ENCODE measurements at places on chromosomes 1 and 21.

GRCh38 chr21:45130324-45130774, 56.0 kb downstream of the ADARB1 start:
- no peak for DNase-seq

- DNase-seq: no peak
These were observed 234.7 kb downstream of the TTLL7 start for GRCh38 chr1:83764209-83764608.

DNA sequence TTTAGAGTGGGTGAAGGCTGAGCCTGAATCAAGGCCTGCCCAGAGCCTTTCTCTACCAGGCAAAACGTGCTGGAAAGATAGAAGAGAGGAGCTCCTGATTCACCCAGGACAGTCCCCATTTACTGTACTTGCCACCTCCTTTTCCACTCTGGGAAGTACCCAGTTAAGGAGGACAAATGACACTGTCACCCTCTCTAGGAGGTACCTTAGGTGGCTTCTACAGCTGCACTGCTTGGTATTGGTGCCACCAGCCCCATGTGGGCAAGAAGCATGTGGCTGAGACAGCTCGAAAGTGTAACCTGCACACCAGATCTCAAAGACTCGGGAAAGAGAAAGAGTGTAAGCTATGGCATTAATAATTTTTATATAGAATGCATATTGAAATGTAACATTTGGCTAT, 42.3 kb downstream of the RUNX1 start:
- DNase-seq: no peak

DNA sequence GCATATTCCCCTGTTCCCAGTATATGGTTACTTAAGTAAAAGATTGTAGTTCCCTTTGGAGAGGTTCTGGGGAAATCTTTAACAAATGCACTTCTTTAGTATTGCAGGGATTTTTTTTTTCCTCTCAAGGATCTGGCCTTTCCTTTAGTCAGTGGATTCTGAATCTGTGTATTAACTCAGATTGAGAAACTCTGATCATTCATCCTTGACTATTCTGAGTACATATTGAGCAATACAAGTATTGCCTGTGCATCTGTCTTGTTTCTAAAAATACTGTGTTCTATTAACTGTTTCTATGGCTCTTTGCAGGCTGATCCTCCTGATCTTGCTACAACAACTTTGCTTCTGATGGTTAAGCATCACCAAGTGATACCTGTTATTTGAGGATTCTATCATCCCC, 67.8 kb upstream of the FGGY start:
- no peak for DNase-seq

- no peak for DNase-seq
These were observed 81.6 kb upstream of the IRF2BP2 start for GRCh38 chr1:234691567-234691966.

GRCh38 chr1:5891736-5892135, 100.5 kb downstream of the NPHP4 start:
- no peak for DNase-seq

DNA sequence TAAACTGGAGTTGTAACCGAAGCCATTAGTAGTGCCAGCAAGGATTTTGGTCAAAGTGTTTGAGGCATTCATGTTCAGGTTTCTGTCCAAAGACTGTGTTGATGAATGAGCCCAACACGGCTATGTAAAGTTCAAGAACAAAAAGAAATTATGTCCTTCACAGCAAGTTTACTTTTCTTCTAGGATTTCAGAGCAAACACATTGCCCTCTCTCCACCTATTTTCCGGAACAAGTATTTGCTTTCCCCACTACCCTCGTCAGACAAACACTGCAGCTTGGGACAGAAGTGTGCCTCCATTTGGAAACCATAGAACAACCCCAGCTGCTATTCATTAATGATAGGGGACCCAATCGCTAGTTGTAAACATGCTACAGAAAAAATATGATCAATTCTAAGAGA, 151.4 kb upstream of the C1orf105 start:
- no peak for DNase-seq

- DNase-seq: no peak
These were observed 24.8 kb downstream of the RSPH1 start for GRCh38 chr21:42471206-42471605.

DNA sequence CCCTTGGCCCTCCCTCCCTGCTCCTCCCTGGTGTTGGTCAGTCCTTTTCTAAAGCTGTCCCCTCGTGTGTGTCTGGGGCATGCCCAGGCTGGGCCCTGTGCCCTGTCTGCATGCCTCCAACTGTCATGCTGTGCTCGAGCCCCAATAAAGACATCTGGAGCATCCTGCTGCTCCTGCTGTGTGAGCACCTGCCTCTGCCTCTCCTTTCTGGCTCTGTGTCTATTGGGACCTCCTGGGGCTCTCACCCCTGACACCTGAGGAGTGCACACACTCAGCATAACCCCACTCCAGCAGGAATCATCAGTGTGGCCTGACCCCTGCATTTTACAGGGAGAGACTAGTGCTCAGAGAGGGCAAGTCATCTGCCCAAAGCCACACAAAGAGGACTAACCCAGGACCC, 23.7 kb downstream of the KCNC4 start:
- DNase-seq: no peak

DNA sequence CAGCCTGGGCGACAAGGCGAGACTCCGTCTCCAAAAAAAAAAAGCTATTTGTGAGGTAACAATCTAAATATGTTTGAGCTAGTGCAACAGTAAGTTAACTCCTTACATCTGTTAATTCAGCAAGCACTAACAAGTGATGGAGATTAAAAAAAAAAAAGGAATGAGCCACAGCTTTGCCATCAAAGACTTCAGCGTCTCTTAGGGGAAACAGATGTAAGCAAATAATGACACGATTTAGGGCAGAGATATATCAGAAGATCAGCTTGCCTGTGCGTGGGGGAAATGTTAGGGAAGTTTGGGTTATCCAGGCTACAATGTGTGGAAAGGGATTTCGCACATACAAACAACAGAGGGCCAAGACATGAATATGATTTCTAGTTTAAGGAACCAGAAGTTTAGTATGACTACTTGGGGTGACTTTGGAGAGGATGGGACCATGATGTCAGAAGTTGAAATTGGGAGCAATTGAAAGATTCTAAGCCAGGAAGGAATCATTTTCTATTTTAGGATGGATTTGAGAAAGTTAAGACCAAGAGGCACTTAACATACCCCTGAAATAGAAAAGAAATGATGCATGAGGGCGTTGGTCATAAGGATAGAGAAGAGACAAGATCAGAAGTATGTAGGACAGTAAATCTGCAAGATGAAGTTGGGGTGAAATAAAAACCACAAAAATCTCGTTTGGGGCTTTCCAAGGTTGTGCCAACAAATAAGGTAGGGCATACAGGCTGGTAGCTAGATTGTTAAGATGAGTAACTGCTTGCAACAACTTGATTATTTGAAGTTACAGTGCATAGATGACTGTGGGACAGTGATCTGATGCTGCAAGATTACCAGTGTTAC, 2.4 kb upstream of the BRWD1 start:
- DNase-seq: no peak

- no peak for DNase-seq
These were observed 513 bp downstream of the GTF2B start for GRCh38 chr1:88890791-88891317.

- no peak for DNase-seq
These were observed 362 bp upstream of the ROR1 start for GRCh38 chr1:63773496-63773814.

GRCh38 chr1:183194527-183195141, 8.6 kb downstream of the LAMC2 start:
- no peak for DNase-seq

DNA sequence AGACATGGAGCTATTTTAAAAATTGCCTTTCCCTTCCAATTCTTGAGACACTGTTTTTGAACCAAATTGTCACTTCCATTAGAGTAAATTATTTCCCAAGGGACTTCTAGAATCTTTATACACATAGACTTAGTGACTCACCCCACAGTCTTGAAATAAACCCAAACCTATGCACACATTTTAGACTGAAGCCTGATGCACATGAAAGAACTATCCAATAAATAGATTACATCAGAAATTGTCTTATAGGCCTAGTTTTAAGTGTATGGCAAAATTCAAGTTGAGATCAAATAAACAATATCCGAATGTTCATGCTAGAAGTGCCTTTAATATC, 32.2 kb upstream of the ZNF326 start:
- DNase-seq: no peak

DNA sequence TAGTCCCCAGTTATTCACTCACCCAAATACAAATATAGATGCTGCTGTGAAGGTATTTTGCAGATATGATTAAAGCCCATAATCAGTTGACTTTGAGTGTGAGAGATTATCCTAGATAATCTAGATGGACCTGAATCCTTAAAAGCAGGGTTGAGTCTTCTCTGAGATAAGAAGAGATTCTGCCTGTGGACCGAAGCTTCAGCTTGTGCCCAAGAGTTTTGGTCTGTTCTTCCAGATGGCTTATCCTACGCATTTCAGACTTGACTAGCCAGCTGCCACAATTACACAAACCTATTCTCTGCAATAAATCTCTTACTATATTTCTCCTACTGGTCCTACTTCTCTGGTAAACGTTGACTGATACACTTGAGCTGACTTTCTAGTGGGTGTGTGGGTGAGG, 145.1 kb downstream of the KCNJ6 start:
- DNase-seq: no peak

GRCh38 chr1:228345201-228345930, 61.3 kb downstream of the TRIM11 start:
- no peak for DNase-seq

DNA sequence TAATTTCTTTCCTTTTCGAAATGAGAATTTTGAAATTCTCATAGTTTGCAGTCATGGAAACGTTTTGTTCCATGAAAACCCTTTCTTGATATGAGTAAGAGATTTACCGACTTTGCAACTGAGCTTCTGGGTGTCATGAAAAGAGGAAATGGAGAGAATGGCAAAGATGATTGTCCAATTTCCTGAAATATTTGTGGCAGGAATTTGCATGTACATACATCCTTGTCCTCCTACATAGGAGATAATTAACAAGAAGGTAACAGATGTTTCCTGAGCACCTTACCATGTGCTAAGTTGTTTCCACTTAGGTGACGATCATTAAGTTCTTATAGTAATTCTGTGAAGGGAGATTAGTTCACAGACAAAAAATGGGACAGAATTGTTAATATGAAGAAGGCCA, 170.7 kb downstream of the NEGR1 start:
- no peak for DNase-seq

DNA sequence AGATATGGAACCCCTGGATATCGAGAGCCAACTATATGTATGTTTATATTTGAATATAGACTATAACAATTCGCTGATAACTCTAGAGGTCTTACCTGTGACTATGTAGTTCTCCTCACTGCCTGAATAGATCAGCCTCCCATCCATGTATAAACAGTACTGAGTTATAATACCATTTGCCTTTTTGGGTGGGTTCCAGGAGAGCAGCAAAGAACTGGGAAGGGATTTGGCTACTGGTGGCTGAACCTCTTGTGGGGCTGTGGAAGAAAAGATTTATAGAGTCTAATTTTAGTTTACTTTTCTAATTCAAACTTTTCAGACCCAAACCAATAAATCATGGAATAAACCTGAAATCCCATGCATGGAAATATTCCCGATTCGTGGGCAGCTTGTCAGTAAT, 376.9 kb downstream of the USH2A start:
- no peak for DNase-seq

DNA sequence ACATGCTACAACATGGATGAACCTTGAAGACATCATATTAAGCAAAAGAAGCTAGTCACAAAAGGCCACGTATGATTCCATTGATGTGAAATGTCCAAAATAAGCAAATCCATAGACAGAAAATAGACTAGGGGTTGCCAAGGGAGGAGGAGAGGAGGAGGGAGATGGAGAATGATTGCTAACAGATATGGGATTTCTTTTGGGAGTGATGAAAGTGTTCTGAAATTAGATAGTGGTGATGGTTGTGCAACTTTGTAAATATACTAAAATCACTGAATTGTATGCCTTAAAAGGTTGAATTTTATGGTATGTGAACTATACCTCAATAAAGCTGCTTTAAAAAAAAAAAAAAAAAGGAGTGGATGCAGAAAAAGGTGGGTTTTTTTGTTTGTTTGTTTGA, 7.6 kb downstream of the CLSTN1 start:
- DNase-seq: no peak

GRCh38 chr1:210600421-210601159, 271.9 kb downstream of the HHAT start:
- no peak for DNase-seq

- DNase-seq: no peak
These were observed 175.9 kb downstream of the PRDM16 start for GRCh38 chr1:3244927-3245315.

GRCh38 chr1:243882276-243882675, 32.2 kb upstream of the AKT3 start:
- DNase-seq: no peak

- no peak for DNase-seq
These were observed 23.6 kb downstream of the ARMH1 start for GRCh38 chr1:44698138-44698537.

DNA sequence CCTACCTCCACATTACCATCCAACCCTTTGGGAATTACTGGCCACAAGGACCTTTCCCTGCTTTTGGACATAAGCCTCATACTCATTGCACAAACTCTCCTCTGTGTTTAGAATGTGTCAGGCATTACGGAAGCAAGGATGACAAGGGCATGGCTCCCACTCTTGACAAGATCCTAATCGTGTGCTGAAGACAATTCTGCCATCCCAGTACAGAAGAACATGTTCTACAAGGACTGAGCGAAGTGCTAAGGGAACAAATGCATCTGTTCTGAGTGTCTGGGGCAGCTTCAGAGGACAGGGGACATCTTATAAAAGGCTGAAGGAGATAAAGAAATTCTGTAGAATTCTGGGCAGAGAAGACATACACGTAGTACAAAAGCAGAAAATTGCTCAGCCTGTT, 378.5 kb upstream of the CAMK1G start:
- DNase-seq: no peak

GRCh38 chr1:38269923-38270848, 223.6 kb upstream of the POU3F1 start:
- no peak for DNase-seq
